ENCODE measurements at places on chromosomes 13 and 19.
A peak's percentile ranks its signal among the peaks of the same experiment; 100 is the strongest.

GRCh38 chr13:42614436-42615035, 40.6 kb downstream of the TNFSF11 start:
- DNase-seq = no peak

DNA sequence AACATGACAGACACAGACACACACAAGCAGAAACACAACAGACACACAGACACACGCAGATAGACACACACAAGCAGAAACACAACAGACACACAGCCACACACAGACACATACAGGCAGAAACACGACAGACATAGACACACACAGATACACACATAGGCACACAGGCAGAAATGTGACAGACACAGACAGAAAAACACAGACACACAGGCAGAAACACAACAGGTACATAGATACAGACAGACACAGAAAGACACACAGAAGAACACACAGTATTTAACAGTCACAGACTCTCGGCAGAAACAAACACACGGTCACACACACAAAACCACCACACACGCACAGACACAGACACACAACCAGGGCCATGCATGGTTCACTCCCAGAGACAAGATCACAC, 905 bp downstream of the TBXA2R start:
- peak; percentile 11 for DNase-seq

DNA sequence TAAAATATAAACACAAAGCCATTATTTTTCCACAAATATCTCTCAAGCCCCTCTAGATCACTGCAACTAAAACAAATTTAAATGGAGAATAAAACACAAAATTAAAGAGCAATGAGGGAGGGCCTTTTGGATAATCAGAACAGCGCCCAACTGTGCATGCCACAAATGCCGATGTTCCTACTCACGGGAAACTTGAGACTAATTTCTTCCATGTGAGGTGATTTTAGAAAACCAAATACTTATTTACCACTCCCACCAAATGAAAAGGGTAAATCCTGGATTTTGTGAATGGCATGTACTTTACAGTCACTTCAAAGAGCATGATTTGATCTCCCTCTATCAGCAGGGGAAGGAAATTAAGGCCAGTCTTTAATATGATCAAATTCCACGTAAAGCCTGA, 74.8 kb downstream of the SLC7A1 start:
- peak; percentile 92 for DNase-seq

DNA sequence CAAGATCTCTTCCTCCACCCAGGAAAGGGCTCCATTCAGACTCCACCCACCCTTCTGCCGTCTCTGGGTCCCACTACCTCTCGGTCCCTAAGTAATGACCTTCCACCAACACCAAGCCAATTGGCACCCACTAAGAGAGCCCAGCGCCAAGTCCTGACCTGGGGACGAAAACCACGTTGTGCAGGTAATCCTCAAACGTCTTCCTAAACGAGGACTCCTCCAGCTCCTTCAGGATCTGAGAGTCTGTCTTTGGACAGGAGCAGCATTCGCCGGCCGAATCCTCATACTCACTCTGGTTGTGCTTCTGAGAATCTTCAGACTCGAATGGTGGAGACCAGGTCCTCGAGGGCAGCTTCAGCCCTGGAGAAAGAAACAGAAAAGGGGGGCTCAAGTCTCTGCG, 83.1 kb downstream of the ZNF557 start:
- no peak for DNase-seq

GRCh38 chr19:22140356-22140755, 56.4 kb downstream of the ZNF676 start:
- DNase-seq = no peak

- DNase-seq = peak; percentile 92
These were observed 372 bp upstream of the ZNF699 start for GRCh38 chr19:9309974-9310446.

DNA sequence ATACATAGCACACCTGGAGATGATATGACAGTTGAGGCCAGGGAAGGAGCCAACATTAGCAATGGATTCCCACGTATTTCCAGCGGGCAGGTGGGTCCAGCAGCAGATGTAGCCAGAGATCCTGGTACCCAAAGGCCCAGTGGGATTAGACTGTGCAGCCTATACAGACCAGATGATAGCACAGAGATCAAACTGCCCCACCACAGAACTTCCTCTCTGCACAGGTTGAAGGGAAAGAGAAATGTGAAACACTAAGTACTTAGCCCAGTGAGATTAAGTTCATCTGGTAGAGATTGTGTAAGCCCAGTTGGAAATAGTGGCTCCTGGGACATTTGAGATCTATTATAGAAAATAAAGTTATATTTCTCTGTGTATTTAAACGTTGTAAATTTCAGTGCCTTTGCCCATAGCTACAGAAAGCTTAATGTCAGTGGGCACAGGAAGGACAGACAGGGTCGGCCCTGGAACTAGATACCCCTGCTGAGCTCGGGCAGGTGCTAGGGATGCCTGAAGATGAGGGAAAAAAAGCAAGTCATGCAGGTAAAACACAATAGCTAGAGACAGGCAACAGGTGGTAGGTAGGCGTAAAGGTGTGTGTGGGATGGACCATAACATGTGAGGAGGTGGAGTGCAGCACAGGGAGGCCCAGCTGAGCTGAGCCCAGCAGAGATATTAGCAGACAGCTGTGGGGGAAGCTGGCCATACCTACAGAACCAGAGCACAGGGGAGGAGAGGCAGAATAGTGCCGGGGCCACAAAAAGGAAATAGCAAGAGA, 27.3 kb upstream of the SPATA13 start:
- no peak for DNase-seq

GRCh38 chr19:39919976-39920375, 14.5 kb downstream of the FCGBP start:
- no peak for DNase-seq

DNA sequence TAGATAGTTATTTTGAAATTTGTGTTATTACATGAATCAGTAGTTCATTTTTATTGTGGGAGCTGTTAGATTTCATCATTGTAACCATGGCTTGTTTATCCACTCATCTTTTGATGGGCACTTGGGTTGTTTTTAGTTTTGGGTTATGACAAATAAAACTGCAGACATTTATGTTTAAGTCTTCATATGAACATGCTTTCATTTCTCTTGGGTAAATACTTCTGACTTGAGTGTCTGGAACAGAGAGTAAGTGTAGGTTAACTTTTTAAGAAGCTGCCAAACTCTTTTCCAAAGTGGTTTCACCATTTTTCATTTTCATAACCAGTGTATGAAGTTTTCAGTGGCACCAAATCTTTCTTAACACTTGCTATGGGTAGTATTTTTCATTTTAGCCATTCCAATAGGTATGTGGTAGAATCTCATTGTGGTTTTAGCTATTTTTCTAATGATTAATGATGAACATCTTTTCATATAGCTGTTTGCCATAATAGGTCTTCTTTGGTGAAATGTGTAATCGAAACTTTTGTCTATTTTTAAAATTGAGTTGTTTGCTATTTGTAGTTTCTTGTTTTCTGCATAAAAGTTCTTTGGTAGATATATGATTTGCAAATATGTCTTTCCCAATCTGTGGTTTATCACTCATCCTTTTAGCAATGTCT, 17.9 kb downstream of the SLAIN1 start:
- no peak for DNase-seq

- DNase-seq = no peak
These were observed 7.6 kb upstream of the HMG20B start for GRCh38 chr19:3565139-3565538.

- DNase-seq = no peak
These were observed 7.2 kb upstream of the USF2 start for GRCh38 chr19:35261356-35262100.

DNA sequence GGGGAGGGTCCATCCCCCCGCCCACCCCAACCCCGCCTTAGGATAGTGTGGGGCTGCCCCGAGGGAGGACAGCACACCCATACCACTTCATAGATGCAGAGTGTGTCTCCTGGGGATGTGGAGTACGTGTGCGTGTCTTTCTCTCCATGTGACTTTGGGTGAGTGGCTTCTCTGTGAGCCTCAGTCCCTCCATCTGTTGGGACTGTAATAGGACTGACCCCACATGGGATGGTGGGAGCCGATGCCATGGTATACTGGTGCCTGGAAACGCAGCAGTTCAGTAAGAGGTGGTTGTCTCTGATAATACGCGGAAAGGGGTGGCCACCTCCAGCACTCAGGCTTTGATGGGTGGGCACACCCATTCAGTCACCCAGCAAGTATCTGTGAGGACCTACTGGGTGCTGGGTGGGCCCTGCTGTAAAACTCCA, 816 bp upstream of the PRKD2 start:
- no peak for DNase-seq

DNA sequence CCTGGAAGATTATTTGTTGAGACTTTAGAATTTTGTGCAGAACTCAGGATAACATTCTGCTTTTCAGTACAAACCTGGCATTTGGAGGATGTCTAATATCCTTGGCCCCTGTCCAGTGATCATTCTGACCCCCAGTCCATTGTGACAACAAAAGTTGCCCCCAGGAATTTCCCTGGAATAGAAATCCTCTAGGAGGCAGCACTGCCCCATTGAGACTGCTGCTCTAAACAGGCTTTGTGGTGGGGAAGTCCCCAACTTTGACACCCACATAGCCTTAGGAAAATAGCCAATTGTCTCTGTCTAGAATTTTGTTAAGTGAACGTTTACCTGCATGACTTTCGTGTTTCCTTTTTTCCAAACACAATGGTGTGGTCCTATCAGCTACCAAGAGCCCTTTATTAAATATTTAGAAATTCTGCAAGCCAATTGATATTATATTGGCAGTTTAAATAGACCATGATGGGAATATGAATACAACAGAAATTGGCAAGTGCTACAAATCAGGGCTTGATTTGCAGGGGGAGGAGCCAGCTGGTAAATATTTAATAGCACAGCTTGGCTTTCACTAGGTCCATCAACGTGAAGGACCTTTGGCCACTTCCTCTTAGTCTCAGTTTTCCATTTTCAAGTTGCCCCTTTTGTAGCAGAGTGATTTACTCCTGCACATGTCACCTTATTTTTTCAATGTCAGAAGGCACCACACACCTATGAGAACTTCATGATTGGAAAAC, 451.7 kb downstream of the EFNB2 start:
- peak; percentile 49 for DNase-seq

GRCh38 chr13:99968521-99969452, 2.8 kb downstream of the ZIC5 start:
- DNase-seq = no peak

DNA sequence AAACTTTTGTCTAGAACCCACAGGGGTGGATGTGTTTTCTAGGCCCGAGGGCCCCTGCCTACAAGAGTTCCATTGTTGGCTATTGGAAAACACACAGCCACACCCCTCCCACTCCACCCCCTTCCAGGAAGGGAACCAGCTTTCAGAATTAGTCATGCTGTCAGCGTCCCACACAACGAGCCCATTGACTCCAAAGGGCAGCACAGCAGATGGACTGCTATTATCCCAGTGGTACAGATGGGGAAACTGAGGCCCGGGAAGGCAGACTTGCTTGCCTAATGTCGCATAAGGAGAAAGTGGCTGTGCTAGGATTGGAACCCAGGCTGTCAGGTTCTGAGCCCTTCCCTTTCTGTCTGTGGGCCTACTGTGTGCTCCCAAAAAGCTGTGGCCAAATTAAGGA, 8.1 kb upstream of the FXYD3 start:
- DNase-seq = peak; percentile 65

- no peak for DNase-seq
These were observed 238.8 kb upstream of the PCDH20 start for GRCh38 chr13:61654481-61654880.

- no peak for DNase-seq
These were observed 92.6 kb upstream of the FAM216B start for GRCh38 chr13:42688821-42689220.

DNA sequence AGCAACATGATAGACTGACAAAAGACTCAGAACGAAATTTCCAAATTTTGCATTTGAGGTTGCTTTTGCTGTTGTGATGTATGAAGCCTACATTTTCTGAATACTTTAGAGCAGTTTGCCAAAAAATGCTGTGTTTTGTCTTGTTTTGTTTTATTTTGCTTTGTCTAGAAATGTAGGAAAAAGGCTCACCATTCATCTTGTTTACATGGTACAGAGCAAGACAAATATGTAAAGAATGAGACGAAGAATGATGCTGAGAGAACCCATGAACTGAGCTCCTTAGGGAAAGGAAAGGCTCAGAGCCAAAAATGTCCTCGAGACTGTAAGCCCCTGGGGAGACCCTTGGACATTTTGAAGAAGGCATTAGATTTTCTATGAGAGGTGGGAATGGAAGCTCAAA, 6.8 kb upstream of the SPART start:
- DNase-seq = peak; percentile 47

- no peak for DNase-seq
These were observed 67.8 kb downstream of the CEBPG start for GRCh38 chr19:33441277-33441699.

GRCh38 chr19:35056513-35057063, 15.1 kb downstream of the HPN start:
- no peak for DNase-seq

- no peak for DNase-seq
These were observed 35.7 kb upstream of the FAM216B start for GRCh38 chr13:42745655-42746054.

GRCh38 chr13:31385540-31385939, 185.8 kb downstream of the B3GLCT start:
- DNase-seq = no peak

Measured in fibroblast of the aortic adventitia (primary cell).